ENCODE measurements at places on chromosomes 7 and 10.
A peak's percentile ranks its signal among the peaks of the same experiment; 100 is the strongest.

DNA sequence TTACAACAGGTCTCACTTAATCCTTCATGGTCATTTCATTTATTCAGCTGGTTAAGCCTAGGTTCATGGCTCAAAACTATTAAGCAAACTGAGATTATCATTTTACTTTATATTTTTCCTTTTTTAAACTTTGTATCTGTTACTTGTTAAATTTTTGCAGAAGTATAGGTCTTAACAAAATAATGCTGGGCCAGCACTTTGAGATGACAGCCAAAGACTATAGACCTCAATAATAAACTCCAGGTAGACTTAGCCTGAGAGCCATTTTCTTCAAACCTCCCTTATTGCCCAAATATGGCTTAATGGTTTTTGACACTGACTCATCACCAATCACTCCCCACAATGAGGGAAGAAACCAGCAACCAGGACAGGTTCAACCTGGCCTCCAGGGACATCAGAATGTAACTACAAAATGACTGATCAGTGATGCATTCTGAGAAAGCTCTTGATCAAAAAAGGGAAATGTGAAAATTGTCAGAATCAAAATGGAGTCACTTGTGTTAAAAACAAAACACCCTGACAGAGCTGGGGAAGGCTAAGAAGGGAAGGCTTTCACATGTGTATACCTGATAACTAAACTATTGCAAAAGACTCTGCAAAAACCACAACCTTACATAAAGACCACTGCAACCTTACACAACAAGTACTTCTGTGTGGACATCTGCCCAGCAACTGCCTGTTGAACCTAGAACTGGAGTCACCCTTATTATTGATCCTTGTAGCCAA is 2.1 kb upstream of the CCDC126 start:
- DNase-seq, result peak; percentile 60

DNA sequence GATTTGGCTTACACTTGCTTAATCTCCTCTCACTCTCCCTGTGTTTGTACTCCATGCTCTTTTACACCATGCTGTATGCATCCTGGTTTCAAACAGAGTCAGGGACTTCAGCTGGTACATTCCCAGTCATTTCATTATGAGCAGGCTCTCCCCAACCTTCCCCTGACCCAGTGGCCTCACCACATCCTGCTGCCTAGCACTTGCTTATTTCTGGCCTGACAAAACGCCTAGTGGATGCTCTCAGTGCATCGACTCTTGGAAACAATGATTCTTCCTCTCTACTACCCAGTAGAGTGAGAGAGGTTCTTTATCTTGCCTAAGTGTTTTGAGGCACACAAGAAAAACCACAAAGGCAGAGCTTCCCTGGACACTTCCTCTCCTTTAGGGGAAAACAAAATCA is 63.4 kb downstream of the CAV1 start:
- peak; percentile 73 for DNase-seq

- DNase-seq, result peak; percentile 8
Observed at GRCh38 chr10:15879663-15880062, 19.4 kb upstream of the MINDY3 start.

- DNase-seq, result no peak
Observed at GRCh38 chr7:33710608-33711007, 194.7 kb upstream of the BMPER start.

GRCh38 chr7:26293569-26294308 is 2.1 kb downstream of the SNX10 start:
- peak; percentile 71 for DNase-seq

GRCh38 chr7:33678569-33679335 is 226.6 kb upstream of the BMPER start:
- DNase-seq, result no peak

DNA sequence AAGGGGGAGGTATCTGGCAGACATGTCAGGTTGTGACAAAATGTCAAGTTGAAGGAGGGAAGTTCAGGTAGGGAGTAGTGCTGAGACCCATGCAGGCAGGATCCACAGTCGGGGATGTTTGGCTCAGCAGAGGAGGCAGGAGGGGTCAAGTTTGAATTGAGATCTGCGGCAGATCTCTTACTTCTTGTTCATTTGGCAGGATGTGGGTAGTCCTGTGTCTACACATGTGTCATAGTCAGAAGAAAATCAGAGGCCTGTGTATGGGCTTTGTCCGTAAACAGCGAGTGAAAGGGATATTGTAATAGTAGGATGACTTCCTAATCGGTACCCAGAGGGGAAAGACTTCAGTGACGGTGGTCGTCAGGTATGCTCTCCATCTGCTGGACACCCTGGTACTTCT is 203.8 kb upstream of the MTPN start:
- no peak for DNase-seq

GRCh38 chr10:97171001-97171400 is 14.8 kb downstream of the SLIT1 start:
- no peak for DNase-seq

- DNase-seq, result no peak
Observed at GRCh38 chr10:94916423-94916822, 22.0 kb upstream of the CYP2C9 start.

DNA sequence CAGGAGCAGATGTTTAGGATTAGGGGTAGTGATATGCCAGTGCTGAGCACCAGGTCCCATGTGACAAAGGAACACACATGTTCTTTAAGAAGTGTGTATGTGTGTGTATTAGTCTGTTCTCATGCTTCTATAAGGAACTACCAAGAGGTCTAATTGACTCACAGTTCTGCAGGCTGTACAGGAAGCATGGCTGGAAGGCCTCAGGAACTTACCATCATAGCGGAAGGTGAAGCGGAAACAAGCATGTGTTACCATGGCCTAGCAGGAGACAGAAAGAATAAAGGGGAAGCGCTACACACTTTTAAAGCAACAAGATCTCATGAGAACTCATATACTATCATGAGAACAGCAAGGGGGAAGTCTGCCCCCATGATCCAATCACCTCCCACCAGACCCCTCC is 22.8 kb upstream of the PDZD8 start:
- DNase-seq, result peak; percentile 54

DNA sequence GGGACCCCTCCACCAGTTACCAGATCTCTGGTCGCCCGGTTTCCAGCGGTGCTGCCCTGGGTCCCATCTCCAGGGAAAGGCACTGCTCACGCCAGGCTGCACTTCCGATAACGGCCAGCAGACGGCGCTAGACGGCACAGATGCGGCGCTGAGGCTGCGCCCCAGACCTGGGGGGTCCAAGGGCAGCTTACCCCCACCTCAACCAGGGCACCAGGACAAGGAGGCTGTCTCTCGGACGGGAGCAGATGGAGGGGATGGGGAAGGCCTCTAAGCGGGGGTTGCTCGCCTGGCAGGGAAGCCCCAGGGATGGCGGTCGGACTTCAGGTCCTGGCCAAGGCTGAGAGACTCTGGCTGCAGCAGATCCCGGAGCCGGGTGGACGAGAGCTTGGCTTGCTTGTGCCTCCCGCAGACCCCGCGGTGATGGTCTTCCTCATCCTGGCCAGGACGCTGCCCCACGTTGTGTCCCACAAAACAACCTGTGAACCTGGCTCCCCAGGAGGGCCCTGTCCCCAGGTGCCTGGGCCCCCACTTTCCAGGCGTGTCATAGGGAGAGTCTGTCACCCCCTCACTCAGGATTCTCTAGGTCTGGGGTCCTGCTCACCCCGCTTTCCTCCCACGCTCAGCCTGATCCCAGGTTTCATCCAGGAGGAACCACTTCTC is 23.9 kb upstream of the ZNF716 start:
- DNase-seq, result no peak

DNA sequence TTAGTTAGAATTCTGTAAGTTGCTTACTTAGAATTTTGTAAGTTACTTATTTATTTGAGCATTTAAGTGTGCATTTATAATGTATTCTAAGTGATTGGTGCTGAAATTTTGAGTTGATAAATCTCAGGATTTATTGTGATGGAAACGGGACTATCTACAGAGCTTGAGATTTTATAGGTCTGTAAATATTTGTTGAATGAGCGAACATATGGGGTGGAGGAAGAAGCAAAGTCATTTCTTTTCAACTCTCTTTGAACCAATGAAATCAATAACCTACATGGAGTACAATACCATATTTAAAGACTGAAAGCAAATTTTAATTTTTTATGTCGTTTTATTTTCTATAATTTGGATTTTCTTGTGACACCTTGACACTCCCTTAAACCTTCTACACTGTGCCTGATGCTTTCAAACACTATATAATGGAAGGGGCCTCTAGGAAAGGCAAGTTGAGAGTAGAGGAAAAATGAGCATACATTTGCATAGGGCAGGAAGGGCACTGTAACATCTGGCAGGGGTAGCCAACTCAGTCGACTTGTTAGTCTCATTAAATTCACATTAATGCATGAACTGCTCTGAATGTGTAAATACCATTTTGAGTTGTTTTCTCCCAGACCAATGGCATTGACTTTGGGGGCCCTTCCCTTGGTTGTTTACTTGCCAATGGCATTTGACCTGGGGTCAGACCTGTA is 204.2 kb downstream of the DYNC1I1 start:
- DNase-seq, result no peak

GRCh38 chr7:81626008-81626407 is 143.8 kb downstream of the HGF start:
- DNase-seq, result no peak

DNA sequence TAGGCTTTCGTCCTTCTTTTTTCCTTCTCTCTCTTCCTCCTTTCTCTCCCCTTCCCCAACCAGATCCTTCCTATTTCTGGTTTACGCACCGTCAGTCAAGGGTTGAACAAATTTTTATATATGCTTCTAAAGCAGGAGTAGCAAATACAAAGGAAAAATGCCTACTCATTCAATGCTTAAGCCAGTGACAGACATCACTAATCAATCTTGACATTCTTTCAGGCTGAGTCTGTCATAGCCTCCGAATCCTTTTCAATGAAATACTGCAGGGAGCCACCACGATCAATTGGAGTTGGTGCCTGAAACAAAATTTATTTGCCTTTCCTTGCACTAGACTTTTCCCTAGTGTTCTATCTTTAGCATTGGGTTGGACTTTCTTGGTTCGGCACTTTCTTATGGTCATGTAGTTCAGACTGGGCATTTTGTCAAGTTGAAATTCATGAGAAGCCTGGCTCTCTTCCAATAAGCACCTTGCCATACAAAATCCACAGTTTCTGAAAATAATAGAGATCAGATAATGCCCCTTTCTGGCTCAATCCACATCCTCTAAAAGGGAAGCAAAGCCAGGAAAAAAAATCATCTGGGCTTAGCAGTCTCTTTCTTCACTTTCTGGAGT is 239.5 kb upstream of the PLXNA4 start:
- DNase-seq, result no peak

- DNase-seq, result peak; percentile 46
Observed at GRCh38 chr7:23696916-23697441, 13.0 kb upstream of the STK31 start.

- no peak for DNase-seq
Observed at GRCh38 chr7:35734001-35734483, 39.1 kb upstream of the HERPUD2 start.

GRCh38 chr10:108203905-108204527 is 1039.5 kb upstream of the SORCS1 start:
- no peak for DNase-seq

DNA sequence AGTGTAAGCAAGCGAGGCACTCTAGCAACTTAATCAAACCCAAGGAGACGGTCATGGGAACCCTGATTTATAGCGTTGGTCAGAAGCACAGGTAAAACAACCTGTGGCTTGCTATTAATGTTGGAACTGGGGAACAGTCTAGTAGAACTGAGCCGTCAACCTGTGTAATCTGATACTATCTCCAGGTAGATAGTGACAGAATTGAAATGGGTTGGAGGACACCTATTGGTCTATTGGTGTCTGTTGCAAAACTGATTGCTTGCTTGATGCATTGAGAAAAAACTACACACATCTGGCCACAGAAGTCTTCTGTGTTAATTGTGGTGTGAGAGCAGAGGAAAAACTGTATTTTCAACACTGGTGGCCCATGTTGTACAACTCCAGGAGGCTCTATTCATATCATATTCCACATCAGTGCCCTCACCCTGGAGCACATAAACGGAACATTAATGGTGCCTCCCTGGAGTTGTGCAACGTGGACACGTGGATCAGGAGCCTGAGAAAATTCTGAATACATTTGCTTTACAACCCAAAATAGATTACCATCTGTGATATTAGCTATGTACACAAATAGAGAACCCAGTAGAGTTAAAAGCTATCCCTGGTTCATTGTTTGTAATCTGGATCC is 112.2 kb downstream of the MYO3A start:
- no peak for DNase-seq

DNA sequence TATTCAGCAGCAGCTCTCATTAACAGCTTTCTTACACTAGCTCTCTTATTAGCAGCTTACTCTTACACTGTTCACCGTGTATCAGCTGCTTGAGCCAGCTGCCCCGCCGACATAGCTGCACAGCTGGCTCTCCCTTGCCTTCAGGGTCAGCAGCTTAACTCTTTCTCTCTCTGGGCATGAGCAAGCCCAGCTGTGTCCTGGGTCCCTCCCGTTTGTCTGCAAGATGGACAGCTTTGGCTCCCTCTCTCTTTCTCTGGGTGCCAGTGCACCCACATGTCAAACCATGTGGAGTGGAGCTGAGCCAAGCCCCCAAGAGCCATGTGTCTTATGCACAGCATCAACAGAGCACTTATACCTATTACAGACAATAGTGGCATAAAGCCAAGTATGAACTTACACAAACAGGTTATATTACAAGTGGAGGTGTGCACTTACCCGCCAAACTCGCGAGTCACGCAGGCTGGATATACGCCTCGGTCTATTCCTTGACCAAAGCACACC is 35.7 kb upstream of the MTPAP start:
- DNase-seq, result peak; percentile 19

GRCh38 chr7:81774551-81774950 is 4.7 kb upstream of the HGF start:
- no peak for DNase-seq

DNA sequence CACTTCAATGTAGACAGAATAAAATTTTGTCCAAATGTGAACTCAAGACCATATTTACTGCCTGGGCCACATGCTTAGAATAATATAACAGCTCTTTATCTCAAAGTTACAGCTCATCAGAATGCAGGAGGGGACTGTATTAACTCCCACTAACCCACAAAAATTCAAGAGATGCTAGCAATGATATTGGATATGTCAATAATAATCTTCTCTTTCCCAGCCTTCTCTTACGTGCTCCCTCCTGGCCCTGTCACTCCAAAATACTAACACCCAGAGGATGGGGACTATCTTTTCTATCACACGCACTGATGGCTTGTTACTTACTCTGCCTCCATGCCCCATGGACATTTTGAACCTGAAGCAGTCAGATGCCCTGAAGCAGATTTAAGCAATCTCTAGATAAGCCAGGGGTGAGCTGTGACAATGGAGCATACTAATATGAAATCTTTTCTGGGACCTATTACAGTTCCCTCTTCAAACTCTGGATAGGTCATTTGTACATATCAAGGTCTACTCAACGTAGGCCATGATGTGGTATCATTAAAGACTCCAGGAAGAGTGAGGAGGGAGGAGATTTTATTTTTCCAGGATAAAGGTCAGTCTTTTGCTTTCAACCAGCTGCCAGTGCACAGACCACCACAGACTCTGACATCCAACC is 803.0 kb downstream of the GRM8 start:
- no peak for DNase-seq

DNA sequence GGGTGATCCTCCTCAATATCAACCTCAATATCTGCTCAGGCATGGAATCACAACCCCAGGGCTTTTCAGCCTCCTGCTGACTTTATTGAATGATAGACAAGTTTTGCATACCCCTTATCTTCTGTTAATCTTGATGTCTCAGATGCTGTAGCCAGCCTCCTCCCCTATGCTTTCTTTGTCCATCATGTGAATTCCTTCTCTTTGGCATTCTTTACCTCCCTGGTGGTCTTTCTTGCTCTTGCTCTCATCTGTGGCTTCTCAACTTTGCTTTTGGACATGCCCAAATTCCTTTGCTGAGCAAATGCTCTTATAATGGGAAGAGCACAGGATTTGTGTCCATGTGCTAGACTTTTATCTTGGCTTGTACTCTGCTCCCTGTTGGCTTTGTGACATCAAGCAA is 73.4 kb upstream of the FAM13C start:
- no peak for DNase-seq

Measured in MV-4-11 (cell line).